ENCODE measurements at places on chromosomes 6 and 20.

GRCh38 chr6:108543175-108543940 is 17.4 kb upstream of the FOXO3 start:
- no peak for DNase-seq

GRCh38 chr6:157800420-157801237 is 22.4 kb upstream of the SNX9 start:
- DNase-seq: no peak

DNA sequence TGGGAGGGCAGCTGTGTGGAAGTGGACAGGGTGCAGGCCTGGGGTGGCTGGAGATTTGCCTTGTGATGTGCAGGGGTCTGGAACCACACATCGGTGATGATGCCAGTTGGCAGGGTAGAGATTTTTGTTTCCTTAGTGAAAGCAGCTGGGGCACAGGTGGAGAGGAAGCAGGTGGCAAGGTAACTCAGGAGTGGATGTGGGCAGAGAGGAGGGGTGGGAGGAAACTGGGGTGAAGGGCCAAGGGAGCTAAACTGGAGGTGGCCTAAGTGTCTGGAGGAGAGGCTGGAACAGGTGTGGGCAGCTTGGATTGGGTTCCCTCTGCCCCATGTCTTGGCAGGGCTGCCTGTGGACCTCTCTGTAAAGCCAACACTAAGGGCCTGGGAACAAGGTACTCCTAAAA is 4.7 kb upstream of the SCUBE3 start:
- DNase-seq: no peak

DNA sequence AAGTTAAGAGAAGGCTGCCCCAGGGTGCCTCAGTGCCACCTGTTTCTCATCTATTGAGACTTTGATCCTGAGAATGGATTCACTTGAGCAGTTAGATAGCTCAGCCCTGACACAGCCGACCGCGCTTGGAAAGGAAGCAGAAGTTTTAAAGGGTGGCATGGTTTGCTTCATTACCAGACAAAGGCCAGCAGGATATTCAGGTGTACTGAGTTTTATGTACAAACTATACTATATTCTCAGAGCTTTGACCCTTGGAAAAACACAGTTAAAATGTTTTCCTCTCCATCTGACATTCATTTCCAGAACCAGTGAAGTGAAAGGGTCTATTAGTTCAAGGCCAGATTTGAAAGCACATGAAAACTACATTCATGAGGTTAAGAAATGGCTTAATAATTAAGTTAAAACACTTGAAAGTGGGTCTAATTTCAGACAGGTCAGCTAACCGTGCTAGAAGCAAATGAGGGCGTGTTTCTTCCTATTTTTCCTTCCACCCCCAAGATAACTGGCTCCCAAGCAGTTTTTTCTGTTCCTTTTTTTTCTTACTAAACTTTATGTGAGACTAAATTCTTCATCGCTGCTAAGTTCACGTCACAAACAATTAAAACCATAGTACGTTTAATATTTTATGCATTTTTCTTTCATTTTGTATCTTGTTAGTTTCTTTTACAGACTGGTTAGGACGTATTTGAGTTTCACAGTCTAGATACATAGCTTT is 385.3 kb upstream of the SOX4 start:
- DNase-seq: no peak

DNA sequence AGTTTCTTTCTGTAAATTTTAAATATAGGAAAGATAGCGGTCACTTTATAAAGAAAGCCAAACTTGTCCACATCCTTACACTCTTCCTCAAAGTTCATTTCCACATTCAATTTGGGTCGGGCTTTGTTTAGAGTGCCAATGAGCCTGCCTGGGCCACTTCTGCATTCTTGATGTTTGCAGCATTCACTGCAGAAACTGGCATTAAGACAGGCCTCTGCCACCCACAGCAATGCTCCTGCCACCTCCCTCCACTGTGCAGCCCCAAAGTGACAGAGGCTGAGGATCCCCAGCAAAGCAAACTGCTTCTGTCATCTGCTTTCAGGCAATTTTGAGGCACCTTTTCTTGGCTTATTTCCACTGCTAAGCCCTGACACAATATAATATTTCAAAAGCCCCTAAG is 61.2 kb downstream of the TNFAIP3 start:
- no peak for DNase-seq

All from activated B cell treated with CpG ODN at 0.5 μM for 24 hours (primary cell).